ENCODE measurements at places on chromosomes 2 and 18.

GRCh38 chr2:68169308-68169707 lies 11.6 kb downstream of the PNO1 start:
- DNase-seq: no peak

DNA sequence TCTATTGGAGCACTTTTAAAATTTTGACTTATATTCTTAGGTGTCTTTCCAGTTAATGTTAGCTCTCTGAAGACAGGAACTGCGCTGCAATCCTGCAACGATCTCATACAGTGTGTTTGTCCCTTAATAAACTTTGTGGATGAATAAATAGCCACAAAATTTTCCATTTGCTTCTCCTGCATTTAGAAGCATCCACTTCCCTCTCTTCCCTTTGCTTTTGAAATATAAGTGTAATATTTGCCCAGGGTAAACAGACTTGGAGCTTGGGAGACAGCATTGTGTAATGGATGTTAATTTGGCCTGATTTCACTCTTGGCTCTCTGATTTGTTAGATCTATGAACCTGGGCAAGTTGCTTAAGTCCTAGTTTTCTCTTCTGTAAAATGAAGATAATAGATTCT lies 58.2 kb upstream of the CD28 start:
- no peak for DNase-seq

- no peak for DNase-seq
Measured at GRCh38 chr18:44323125-44323524, 357.6 kb upstream of the SETBP1 start.

- no peak for DNase-seq
Measured at GRCh38 chr18:79403723-79404566, 8.2 kb downstream of the NFATC1 start.
